Left ventricle myocardium inferior (tissue), 1 donor: ENCODE measurements at places on chromosomes 5 and 9.
A peak's percentile ranks its signal among the peaks of the same experiment; 100 is the strongest.

GRCh38 chr5:102529031-102529430 is 30.2 kb upstream of the SLCO6A1 start:
- no peak for DNase-seq

GRCh38 chr5:1009359-1010180 is 968 bp downstream of the NKD2 start:
- DNase-seq = peak; percentile 12

DNA sequence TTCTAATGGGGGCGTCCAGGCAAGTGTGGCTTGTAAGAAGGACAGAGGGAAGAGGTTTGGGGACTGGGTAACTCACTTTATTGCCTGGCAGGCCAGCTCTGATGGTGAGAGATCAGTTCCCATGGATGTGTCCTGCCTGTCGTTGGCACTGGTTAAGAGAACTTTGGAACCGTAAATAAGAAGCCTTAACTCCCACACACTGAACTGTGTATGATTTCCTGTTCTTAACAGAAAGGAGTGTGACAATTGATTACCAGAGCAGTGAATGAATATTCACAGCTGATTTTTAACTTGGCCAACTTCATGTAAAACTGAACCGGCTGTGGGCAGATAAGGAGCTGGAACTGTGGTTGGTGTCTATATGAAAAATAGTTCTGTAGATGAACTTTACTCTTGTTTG is 63.2 kb downstream of the MEGF10 start:
- no peak for DNase-seq

- peak; percentile 79 for DNase-seq
These were observed 681 bp downstream of the FNIP1 start for GRCh38 chr5:131795879-131796792.

DNA sequence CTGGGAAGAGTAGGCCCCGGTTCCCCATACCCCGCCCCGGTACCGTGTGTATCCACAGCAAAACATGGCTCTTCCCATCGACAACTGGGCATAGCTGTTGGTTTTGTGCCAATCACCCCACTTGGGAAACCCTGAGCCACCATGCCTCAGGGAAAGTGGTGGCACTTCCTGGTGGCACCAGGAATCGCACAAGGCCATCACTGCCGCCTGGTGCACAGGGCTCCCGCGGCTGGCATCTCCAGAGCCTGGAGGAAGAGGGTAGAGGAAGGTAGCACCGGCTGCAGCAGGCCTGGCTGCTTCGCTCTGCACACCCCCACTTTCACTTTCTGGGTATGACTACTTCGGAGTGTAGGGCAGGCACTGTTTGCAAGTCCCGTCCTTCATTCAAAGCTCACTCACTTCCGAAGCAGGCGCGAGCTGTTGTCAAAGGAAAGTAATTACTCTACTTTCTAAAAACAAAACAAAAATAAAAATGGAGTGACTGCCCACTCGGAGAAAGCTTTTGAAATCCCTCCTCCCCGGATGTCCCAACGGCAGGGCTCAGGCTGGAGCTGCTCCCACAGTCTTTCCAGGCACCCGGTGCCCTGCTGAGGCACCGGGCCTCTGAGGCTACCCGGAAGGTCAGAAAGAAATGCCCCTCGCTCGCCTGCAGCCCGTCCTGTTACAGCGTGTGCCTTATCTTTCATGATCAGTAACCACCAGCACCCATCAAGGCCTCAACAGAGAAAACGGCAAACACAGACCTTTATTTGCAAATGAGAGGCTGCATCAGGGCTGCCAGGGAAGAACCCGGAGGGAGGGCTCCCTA is 2.0 kb downstream of the BRD3 start:
- no peak for DNase-seq

DNA sequence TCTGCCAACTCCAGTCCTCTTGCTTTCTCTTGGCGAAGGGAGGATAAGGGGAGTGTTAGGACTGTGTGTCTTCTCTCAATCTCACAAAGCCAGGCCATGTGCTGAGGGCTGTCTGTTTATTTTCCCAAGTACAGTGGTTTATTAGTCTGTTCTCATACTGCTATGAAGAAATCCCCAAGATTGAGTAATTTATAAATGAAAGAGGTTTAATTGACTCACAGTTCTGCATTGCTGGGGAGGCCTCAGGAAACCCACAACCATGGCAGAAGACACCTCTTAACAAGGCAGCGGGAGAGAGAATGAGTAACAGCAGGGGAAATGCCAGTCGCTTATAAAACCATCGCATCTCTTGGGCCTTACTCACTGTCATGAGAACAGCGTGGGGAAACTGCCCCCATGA is 36.2 kb upstream of the CKS2 start:
- DNase-seq = no peak

GRCh38 chr5:139974661-139975060 is 68.4 kb downstream of the NRG2 start:
- DNase-seq = no peak

- no peak for DNase-seq
These were observed 9.2 kb downstream of the EEIG1 start for GRCh38 chr9:127971357-127972235.

- DNase-seq = no peak
These were observed 259.3 kb upstream of the SLC30A5 start for GRCh38 chr5:68834491-68834981.

GRCh38 chr9:102124465-102124864 is 386.0 kb upstream of the GRIN3A start:
- no peak for DNase-seq

- DNase-seq = no peak
These were observed 92.7 kb upstream of the CACNA1B start for GRCh38 chr9:137784641-137785513.

DNA sequence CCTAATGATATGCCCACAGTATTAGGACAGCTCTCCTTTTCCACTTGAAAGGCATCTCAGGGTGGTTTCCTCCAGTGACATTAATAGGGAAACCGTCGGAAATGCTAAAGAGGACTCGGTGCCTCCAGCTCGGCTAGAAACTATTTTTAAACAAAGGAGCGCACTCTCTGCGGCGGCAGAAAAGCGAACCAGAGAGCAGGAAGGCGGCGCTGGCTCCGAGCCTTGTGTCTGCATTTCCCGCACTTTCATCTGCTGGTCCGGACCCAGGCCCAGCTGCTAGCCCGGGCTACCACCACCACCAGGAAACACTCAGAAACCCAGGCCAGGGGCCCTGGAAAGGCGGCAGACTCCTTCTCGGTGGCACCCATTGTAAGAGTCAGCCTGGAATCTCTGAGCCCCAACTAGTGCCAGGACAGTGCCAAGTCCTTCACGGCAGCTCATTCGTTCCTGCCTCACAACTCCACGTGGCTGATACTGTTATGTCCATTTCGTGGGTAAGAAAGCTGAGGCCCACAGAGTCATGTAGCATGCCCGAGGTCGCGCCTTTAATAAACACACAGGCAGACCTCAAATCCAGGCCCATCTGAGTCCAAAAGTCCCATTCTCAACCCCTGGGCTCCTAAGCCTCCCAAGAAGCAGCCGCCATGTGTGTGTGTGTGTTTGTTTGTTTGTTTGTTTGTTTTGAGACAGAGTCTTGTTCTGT is 73.9 kb downstream of the VAV2 start:
- no peak for DNase-seq

DNA sequence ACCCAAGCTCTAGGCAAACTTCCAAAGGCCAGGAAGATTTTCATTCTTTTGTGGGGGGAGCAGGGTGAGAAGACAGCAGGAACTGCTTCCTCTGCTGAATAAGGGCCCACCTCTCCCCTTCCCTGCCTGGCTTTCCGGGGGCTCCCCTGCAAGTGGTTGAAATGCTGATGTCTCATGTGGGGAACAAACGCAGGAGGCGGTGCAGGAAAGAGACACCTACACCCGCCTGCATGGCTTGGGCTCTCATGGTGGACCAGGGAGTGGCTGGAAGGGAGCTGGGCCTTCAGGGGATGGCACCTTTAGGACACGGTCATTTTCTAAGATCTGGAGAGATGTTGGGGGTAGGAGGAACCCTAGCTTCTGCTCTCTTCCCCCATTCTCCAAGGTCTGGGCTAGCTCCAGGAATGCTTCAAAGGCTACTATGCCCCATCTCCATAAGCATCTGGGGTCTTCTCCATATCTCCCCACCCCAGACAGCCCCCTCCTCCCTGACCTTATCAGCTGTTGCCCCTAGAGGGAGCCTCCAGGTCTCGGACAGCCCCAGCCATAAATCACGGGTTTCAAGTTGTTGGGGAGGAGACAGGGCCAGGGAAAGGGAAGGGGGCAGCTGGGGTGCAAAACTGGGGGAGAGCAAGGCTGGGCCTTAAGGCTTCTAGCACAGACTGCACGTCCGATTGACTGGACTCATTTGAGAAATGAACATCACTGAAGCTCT is 76.6 kb downstream of the PSD2 start:
- DNase-seq = no peak

DNA sequence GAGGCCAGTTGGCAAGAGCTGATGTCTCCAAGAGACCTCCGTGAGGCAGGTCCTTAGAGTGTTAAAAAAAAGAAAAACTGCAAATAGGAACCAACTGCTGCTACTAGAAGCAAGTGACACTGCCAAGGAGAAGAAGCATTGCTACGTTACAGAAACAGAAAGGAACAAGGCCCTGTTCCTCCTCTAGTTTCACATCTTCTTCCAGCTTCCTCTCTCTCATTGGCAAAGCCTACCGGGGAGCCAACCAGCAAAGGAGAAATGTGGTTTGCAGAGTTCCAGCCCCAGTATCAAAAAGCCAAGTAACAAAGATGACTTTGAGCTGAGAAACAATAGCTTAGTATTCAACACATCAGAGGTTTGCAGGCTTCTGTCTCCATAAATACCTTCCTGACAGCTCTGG is 145.9 kb downstream of the PRELID2 start:
- DNase-seq = no peak

- no peak for DNase-seq
These were observed 100.8 kb upstream of the PITX1 start for GRCh38 chr5:135134691-135135381.

DNA sequence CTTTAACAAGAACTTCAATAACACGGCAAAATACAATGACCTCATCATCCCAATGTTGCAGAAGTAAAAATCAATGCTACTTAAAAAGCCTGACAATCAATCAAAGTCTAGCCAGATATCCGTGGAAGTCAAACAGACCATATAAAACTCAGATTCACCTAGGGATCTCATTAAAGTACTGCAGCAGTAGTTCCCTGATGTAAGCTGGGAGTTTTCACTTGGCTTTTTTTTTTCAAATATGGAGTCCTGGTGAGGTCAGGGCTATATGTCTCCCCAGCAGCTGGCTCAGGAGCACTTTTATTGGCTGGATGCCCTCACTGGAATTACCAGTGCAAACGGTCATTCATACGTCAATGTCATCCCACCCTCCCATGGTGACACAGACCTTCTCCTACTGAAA is 220.6 kb upstream of the SLC30A5 start:
- no peak for DNase-seq

DNA sequence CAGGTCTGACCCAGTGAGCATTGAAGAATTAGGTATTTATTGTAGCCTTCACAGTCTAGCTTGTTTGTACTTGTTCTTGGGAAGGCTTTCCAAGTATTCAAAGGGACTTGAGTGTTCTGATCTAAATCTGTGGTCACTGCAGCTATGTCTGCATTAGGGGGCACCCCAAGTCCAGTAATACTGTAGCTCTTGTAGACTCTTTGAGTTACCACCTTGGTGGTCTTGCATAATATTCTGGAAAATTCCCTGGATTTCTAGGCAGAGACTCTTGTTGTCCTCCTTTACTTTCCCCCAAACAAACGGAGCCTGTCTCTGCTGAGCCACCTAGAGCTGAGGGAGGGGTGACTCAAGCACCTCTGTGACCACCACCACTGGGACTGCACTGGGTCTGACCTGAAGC is 149.5 kb upstream of the DHFR start:
- DNase-seq = no peak

GRCh38 chr5:5605170-5605764 is 182.8 kb downstream of the ICE1 start:
- DNase-seq = no peak

DNA sequence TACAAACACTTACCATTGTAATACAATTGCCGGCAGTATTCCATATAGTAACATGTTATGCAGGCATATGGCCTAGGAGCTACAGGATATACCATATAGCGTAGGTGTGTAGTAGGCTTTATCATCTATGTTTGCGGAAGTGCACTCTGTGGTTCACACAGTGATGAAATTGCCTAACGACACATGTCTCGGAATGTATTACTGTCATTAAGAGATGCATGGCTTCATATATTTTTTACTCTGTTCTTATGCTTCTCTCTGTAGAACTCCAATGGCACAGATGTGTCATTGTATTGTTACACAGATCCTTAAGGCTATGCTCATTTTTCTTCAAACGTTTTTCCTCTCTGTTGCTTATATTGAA is 19.2 kb upstream of the ANKRD18A start:
- no peak for DNase-seq

DNA sequence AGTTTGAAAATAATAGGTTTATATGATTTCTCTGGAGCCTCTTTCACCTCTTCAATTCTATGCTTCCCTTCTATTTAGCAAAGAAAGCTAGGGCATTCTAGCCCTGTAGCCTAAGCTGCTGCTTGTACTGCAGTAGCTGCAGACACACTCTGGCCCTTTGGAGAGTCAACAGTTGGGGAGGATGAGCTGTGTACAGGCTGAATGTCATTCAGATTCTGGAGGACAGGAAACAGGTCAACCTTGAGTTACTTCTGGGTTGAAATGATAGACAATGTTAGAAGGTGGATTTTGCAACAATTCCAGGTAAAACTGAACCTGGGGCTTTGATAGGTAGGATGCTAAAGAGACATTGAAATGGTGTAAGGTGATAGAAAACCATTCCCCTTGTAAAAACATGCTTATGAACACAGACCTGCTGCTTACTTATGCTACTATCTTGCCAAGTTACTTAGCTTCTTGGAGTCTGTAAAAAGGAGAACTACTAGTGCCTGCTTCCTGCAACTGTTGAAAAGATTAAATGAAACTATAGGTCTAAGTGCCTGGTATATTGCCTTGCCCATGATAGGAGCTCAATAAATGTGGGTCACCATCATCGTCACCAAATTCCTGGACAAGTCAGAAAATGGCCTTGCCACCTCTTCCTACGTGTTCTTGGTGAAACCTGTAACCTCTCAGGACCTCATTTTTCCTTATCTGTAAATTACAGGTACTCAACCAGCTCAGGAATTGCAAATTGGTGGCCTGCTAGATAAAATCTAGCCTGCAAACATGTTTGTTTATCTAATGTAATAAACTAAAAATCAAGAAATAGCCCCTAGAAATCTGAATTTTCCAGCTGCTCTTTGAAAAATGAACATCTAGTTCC is 83.7 kb downstream of the GALNT10 start:
- DNase-seq = no peak

GRCh38 chr5:135443161-135443960 is 3.8 kb downstream of the DCANP1 start:
- no peak for DNase-seq

DNA sequence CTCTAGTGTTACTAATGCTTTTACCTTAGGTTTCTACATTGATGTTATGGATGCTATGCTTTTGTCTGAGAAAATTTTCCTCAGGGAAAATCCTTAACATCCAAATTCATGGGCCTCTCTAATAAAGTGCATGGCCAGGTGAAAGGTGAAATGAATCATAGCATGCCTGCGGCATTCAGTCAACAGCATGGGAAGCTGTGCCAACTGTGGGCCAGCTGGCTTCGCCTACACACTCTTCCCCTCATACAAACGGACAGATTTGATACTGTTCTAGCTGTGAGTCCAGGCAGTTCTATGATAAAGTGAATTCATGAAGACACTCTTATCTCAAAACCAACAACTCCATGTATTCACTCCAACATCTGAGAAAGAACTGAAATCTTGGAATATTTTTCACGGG is 374.1 kb downstream of the PLK2 start:
- no peak for DNase-seq
